Naive thymus-derived CD8-positive, alpha-beta T cell (primary cell): ENCODE measurements at places on chromosomes 11 and 22.

GRCh38 chr11:112809429-112809828, 151.8 kb upstream of the NCAM1 start:
- no peaks in the 10 kb centered on the region for H3K36me3 ChIP-seq
- no peak overlapping the region for H3K27ac ChIP-seq
- H3K4me3 ChIP-seq = no peak overlapping the region
- H3K4me1 ChIP-seq = no peaks in the 10 kb centered on the region
- DNase-seq = no peak

GRCh38 chr11:83156996-83157593, at the start of gene PCF11:
Gene PCF11 (plus strand): TSS chr11:83157131. CDS start chr11:83157440, 309 bp downstream.
- peaks cover 16% of the 10 kb centered on the region for H3K4me1 ChIP-seq
- no peaks in the 10 kb centered on the region for H3K27me3 ChIP-seq
- peak within 1 kb of the TSS; percentile 100 for H3K27ac ChIP-seq

DNA sequence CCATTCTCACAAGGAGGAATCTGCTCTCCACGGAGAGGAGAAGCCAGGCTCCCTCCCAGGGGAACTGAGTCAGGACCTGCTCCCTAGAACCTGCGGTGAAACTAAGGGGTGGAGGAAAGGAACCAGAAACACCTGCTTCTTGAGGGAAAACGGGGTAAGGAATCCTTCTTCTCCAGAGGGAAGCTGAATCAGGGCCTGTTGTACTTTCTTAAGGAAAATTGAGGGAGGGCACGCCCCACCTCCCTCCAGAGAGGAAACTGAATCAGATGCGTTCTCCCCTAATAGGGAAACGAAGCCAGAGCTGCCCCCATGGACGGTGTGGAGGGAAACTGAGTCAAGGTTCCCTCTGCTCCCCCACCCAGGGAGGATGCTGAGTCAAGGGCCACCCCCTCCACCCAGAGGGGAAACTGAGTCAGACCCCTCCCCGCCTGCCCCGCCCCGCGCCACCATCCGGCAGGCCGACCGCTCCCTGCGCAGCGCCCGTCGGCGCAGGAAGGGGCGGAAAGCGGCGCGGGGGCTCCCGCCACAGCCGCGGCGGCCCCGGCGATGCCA, 393 bp downstream of the RELA start:
- H3K4me1 ChIP-seq = peaks cover 44% of the 10 kb centered on the region
- H3K4me3 ChIP-seq = peak overlapping the region; percentile 85
- no peak for DNase-seq
- H3K27ac ChIP-seq = peak overlapping the region; percentile 95
- no peaks in the 10 kb centered on the region for H3K27me3 ChIP-seq

DNA sequence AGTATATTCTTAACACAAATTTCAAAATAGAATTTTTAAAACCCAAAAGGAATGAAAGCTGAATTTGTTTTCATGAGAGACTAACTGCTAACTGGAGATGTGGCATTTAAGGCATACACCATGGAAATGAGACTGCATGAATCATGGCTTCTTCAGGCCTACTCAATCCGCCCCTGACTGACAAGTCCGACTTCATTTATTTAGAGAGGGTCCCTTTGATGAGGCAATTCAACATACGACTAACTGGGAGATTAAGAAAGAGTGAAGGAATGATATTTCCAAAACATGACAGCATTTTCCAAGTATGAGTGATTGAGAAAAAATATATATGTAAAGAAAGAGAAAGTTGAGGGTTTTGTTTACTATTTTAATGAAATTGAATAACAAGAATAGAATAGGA, 720.1 kb downstream of the DLG2 start:
- no peak for DNase-seq
- H3K36me3 ChIP-seq = no peaks in the 10 kb centered on the region
- no peaks in the 10 kb centered on the region for H3K4me1 ChIP-seq
- no peak overlapping the region for H3K4me3 ChIP-seq
- H3K27me3 ChIP-seq = no peaks in the 10 kb centered on the region

DNA sequence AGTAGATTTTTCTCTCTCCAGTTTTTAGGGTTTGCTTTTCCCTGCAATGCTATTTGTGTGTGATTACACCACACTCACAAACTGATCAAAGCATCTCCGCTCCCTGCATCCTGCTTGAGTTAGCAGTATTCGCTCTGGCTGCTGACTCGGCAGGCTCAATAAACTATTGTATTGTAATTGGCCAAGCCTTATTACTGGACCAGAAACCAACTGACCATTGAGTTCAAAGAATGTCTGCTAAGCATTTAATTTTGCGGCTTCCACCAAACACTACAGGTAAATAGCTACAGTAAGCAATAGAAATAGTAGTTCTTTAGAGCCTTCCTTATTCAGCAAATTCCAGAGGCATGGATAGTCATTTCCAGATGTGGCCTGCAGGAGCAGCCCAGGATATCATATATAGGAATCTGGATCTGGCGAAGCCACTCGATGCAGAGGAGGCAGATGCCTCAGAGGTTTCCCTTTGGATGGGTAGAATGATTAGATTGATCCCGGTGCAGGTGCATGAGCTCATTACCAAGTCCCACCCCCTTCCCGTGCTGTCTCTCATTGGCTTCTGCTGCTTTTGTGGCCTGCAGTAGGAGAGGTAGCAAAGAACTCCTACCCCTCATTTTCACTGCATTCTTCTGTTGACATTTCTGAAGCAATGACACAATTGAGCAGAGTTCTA, 77.3 kb downstream of the COMMD9 start:
- H3K36me3 ChIP-seq = no peaks in the 10 kb centered on the region
- H3K4me3 ChIP-seq = no peak overlapping the region
- peaks cover 15% of the 10 kb centered on the region for H3K27me3 ChIP-seq
- H3K4me1 ChIP-seq = no peaks in the 10 kb centered on the region

DNA sequence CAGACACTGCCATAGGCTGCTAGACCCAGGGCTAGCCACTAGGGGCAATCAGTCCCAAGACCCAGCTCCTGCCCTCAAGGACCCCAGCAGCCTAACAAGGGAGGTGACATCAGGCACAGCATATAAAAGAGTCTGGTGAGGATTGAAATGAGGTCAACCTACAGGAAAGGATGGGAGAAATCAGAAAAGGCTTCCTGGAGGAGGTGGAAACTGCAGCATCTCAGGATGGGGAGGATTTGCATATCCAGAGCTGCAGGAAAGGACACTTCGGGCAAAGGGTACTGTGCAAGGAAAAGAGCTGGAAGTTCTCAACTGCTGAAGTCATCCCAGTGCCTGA, 2.9 kb upstream of the ARFGAP2 start:
- no peak overlapping the region for H3K4me3 ChIP-seq
- peak overlapping the region; percentile 48 for H3K27ac ChIP-seq
- peaks cover 33% of the 10 kb centered on the region for H3K4me1 ChIP-seq
- no peak for DNase-seq

- H3K4me1 ChIP-seq = peaks cover 24% of the 10 kb centered on the region
- DNase-seq = peak; percentile 76
- H3K27me3 ChIP-seq = no peaks in the 10 kb centered on the region
- H3K27ac ChIP-seq = peak overlapping the region; percentile 48
- no peaks in the 10 kb centered on the region for H3K36me3 ChIP-seq
Measured at GRCh38 chr22:41382098-41382578, 396 bp downstream of the TEF start.

DNA sequence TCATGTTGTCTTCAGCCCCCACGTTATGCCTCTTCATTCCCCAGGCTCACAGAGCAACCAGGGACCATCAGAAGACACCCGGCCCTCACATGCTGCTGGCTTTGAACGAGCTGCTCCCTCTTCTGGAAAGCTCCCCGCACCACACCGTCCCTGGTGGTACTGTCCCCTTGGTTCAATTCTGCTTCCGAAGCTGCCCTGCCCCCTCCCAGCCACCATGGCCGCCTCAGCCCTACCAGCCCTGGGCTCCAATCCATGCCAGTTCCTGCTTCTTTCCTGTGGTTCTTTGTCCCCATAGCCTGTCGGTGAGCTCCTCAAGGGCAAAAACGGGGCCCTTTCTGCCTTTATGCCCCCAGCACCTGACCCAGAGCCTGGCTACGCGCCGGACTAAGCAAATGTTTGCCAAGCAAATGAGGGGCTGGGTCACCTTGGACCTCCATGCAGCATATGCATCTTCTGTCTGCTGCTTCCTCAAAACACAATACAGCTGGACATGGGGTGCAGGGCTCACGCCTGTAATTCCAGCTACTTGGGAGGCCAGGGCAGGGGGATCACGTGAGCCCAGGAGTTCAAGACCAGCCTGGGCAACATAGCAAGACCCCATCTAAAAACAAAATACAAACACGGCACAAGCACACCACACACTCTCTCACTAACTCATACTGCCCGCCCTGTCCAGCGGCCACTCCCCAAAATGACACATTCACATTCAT, 21.3 kb downstream of the TNKS1BP1 start:
- no peaks in the 10 kb centered on the region for H3K27me3 ChIP-seq
- H3K27ac ChIP-seq = no peak overlapping the region
- H3K4me3 ChIP-seq = no peak overlapping the region
- DNase-seq = no peak
- H3K36me3 ChIP-seq = peaks cover 38% of the 10 kb centered on the region
- H3K4me1 ChIP-seq = peaks cover 6% of the 10 kb centered on the region

DNA sequence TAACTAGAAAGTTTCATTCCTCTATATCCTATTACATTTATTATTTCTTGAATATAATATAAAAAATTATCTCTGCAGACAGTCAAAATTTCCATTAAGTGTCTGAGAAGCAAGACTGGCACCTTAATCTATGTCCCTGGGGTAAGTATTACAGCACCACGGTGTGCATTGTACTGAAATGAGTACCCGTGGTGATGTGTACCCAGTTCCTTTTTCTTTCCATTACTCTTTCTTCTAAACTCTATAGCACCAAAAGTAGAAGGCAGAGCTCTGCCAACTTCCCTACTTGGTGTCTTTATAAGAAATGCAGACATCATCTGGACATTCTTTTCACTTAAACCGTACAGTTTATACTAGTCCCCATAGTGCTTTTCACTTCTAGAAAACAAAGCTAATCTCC, 161.7 kb downstream of the GUCY1A2 start:
- no peak overlapping the region for H3K4me3 ChIP-seq
- DNase-seq = no peak
- H3K36me3 ChIP-seq = no peaks in the 10 kb centered on the region
- no peaks in the 10 kb centered on the region for H3K4me1 ChIP-seq

GRCh38 chr11:14587258-14587657, 56.3 kb upstream of the PDE3B start:
- no peak for DNase-seq
- H3K4me1 ChIP-seq = peaks cover 38% of the 10 kb centered on the region
- H3K4me3 ChIP-seq = no peak overlapping the region
- H3K36me3 ChIP-seq = peaks cover 44% of the 10 kb centered on the region
- H3K27me3 ChIP-seq = no peaks in the 10 kb centered on the region
- peak overlapping the region; percentile 45 for H3K27ac ChIP-seq
